ENCODE measurements at places on chromosomes 2 and 18.

DNA sequence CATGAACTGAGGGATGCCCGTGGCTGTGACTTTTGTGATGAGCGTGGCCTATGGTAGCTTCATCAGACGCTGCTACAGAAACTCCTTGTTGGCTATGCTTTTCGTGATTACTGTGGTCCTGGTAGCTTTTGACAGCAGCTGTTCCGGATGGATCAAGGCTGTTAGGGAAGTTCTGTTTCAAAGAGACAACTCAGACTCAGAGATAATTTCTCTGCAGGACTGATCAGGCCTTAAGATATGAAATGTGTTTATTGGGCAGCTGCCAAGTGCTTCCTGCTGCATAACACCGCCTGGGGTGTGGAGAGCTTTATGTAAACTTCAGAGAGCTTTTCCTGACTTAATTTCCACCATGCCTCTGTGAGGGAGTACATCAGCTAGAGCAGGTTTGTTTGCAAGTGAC, 243.8 kb downstream of the TSN start:
- DNase-seq: no peak

DNA sequence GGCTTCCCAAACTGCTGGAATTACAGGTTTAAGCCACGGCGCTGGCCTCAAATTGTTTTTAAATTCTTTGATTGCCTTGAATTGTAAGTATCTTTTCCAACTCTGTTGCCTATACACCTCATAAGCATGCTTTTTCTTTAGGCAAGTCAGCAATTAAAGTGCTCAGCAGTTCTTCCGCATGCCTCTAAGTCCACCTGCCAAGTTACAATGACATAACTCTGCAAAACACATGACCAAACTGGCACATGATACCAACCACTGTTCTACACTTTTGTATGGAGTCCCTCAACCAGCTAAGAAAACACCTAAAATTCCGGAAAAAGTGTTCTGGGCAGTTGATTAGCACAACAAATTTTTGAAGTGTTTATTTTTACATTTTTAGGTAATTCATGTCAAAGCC, 5.1 kb downstream of the TXNL4A start:
- no peak for DNase-seq

DNA sequence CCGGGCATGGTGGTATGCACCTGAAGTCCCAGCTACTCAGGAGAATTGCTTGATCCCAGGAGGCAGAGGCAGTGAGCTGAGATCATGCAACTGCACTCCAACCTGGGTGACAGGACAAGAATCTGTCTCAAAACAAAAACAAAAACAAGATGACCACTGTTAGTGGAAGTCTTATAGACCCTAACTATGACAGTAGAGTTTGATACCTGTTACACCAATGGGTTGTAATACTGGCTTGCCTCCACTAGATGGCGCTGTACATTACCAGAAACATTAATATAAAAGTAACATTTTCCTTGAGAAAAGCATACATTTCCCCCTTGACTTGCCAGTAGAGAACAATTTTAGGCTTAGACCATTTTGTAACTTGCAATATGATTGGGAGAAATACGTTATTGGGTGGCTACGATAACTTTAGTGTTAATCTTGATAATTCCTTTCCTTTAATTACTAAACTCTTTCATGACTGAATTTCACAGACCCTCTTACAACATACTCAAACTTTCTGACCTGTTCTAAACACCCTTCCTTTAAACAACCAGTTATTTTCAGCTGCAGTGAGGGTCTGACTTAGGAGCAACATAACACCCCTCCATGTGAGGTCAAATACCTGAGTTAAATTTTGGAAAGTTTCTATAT, 19.5 kb downstream of the SLC25A52 start:
- peak; percentile 23 for DNase-seq

- no peak for DNase-seq
Observed at GRCh38 chr2:46826569-46827245, 88.9 kb downstream of the MCFD2 start.

GRCh38 chr2:154568413-154568812, 130.1 kb upstream of the KCNJ3 start:
- no peak for DNase-seq

Data from central memory CD4-positive, alpha-beta T cell (primary cell).